Body of pancreas (tissue), 4 donors: ENCODE measurements at places on chromosomes 13 and 19. TPM values are rescaled to one million over a fixed set of nuclear protein-coding genes. Genes with fewer than 3 reads are reported as not detected.

DNA sequence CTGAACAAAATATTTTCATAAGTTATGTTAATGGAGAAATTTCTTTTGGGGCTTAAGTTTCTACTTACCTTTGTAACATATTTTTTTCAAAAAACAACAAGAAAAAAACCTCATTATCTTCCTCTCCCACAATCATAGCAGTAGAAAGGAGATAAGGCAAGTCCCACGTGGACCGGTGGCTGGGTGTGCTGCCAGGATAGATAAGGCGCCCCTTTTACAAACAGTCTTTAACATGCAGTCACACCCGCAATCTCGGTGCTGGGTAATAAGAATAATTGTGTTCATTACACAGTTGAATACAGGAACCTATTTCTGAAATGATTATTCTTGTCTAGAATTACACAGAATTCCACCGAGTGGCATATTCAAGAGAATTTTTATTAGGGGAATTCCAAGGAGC is 1202.3 kb downstream of the UQCRFS1 start:
- DNase-seq: peak; percentile 51

DNA sequence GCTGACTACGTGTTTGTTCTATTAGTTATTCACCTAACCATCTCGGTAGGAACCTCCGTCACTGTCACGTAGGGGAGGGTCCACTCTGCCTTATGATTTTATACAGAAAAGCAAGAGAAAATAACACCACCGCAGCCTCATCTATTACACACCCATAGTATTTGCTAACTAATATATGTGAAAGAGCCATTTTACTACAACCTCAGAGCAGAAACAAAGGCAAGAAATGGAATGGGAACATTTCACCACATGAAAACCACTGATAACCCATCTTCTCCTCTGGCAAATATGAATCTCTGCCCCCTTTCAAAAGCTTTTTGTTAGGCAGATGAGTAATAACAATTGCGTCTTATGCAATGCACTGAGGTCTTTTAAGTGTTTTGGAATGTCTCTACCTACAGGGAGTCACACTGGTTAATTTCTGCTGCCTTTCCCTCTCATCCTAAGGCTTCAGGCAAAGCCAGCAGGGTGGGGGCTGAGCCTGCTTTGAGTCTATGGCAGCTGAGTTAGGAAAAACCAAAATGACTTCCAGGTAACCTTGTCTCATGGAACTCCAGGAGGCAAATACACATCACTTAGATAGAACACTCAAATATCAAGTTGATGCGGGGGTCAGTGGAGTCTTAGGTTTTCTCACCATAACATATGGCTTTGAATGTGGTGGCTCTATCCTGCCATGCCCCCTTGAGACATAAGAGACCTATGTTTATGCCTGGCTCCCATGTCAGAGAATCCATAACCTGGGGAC is 15.0 kb downstream of the TSHZ3 start:
- no peak for DNase-seq

- no peak for DNase-seq
These were observed 102.1 kb upstream of the FNDC3A start for GRCh38 chr13:48873587-48873986.

Gene SOX1
- total RNA-seq: not detected
